ENCODE measurements at places on chromosomes 11 and 22.

- DNase-seq, result no peak
These were observed 1.2 kb downstream of the CSRP3 start for GRCh38 chr11:19200410-19201201.

DNA sequence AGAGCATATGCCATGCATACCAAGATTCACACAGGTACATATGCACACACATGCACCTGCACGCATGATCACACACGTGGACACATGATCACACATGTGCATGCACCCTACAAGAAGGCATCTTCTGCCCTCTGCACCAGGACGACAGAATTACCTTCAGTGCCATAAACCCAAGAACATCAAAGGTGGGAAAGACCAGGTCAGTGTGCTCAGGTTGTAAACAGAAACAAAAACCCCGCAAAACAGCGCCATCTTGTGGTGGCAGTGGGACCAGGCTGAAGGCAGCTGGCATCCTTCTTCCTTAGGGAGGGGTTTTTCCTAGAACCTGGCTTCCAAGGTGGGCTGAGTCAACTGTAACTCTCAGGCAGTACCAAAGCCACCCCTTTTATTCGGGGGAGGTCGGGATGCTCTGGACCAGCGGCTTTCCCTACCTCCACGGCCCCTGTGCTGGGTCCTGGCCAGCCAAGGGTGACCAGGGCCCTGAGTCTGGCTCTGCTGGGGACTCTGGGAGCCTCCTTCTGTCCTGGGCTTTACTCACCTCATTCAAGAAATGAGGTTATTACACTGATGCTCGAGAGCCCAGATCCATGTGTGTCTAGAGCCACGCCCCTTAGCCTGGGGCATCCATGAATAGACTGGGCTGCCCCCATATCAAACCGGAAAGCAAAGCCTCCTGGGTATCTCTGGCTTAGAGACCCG, 69.4 kb upstream of the FGF3 start:
- no peak for DNase-seq

- no peak for DNase-seq
These were observed 33.9 kb upstream of the RASSF10 start for GRCh38 chr11:12975195-12975594.

- no peak for DNase-seq
These were observed 340.7 kb downstream of the LARGE1 start for GRCh38 chr22:33579448-33580093.

GRCh38 chr11:71364806-71365205, 83.4 kb downstream of the DHCR7 start:
- no peak for DNase-seq
